ENCODE measurements at places on chromosomes 11 and 22. TPM values are rescaled to one million over a fixed set of nuclear protein-coding genes. Genes with fewer than 3 reads are reported as not detected.
A peak's percentile ranks its signal among the peaks of the same experiment; 100 is the strongest.

DNA sequence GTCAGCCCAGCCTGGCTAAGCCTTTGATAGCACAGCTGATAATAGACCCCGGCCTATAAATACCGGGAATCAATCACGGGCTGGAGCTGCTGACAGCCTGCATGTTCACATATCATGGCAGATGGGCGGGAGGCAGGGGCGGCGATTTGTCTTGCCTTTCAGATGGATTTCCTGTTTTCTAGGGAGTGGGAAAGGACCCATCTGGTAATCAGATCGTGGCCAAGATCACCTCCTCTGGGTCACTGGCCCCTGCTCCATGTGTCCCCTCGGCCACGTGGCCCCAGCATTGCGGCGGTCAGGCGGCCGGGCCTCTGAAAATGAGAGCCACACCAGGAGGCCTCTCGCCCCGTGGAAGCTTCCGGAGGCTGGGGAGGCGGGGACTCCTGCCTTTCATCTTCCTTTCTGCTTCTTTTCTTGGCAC lies 36.6 kb downstream of the SMIM38 start:
- DNase-seq = no peak

The CEP57 gene
- 53.4 TPM for total RNA-seq

GRCh38 chr11:116065986-116066385 lies 561.8 kb upstream of the CADM1 start:
- DNase-seq = no peak

- no peak for DNase-seq
Observed at GRCh38 chr11:90594658-90595057, 371.8 kb upstream of the CHORDC1 start.

DNA sequence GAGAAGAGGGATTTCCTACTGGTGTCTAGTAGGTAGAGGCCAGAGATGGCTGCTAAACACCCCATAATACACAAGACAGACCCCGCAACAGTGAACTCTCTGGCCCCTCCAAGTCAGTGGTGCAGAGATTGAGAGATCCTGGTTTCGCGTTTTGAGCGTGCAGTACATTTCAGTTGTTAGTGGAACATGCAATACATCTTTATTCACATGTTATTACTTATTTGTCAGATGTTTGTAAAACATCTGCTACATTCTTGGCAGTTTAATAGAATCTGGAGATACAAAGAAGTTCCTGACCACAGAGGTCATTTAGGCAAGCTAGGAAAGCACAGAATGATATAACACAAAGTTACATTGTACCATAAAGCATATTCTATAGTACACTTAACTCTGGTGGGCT lies 41.5 kb downstream of the ST3GAL4 start:
- no peak for DNase-seq

The DDTL gene
- 4.5 TPM for total RNA-seq

DNA sequence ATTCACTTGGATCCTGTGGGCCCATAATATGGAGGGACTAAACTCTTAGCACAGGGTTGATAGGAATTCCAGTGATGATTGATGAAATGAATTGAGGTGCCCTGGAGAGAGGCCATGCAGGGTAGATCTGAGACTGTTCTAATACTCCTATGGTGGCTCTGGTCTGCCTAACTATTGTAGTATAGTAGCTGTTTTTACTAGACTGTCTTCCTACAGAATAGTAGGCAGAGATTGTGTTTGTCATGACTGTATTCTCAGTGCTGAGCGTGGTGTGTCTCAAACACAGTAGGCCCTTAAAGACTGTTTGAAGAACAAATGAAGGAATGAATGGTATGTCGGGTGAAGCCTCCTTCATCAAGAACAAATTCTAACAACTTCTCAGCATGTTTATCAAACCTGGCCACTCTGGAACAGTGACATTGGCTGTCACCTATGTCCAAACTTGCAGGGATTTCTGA lies 107.0 kb upstream of the SESN3 start:
- DNase-seq = no peak

DNA sequence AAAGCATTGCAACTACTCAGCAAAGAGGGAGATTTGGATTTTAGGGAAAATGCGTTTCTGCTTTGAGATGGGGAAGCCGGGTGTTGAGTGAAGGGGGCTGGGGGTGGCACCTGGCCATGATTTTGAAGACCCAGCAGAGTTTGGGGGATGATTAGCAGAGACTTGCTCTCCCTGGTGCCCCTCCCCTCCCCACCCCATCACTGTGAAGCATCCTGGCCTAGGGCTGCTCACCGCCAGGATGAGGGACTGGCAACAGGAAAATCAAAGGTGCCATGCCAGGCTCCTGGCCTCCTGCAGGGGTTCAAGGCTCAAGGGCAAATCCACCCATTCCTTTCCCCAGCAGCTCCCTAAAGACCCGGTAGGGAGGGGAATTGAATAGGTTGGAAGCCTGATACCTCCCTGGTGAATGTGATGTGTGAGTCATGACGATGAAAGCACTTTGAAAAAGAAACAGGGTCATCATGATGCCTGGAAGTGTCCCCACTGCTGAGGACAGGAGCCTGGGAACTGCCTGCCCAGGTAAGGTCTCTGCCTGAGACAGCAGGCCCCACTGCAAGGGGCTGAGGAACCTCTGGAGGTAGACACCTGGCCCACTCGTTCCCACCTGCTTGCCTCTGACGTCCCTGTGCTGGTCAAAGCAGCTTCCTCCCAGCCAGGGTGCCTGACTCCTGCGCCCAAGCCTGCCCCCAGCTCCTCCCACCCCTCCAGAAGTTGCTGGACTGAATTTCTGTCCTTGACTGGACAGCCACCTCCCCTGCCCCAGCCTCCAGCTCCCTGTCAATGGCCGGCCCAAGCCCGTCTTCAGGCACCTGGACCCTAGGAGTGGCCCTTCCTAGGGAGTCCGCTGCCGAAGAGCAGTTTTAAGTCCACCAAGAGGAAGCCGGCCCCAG lies 1.7 kb downstream of the CHST1 start:
- DNase-seq = no peak

GRCh38 chr22:20156611-20157429 lies 6.0 kb upstream of the CCDC188 start:
- peak; percentile 83 for DNase-seq
